Kidney epithelial cell (primary cell): ENCODE measurements at places on chromosomes 5 and 9. TPM values are rescaled to one million over a fixed set of nuclear protein-coding genes. Genes with fewer than 3 reads are reported as not detected.

EEIG1 gene
- total RNA-seq, result 16.5 and 29.4 TPM in 2 replicates

SGCD gene
- total RNA-seq, result 0.29 and 0.34 TPM in 2 replicates

GRCh38 chr5:150303070-150303615 is 438 bp upstream of the ARSI start:
- DNase-seq, result no peak

- DNase-seq, result no peak
These were observed 49.2 kb downstream of the ITGA2 start for GRCh38 chr5:53038196-53038847.
